ENCODE measurements at places on chromosomes 1 and 21. TPM values are rescaled to one million over a fixed set of nuclear protein-coding genes. Genes with fewer than 3 reads are reported as not detected.

The TMEM82 gene
- total RNA-seq, result not detected

The DENND4B gene
- total RNA-seq, result 12.6 TPM

The CFAP45 gene
- total RNA-seq, result not detected

The THEMIS2 gene
- 0.09 TPM for total RNA-seq

The HES5 gene
- not detected for total RNA-seq

The FNBP1L gene
- total RNA-seq, result 14.1 TPM

The ZNF697 gene
- total RNA-seq, result 1.7 TPM

The FCGR1A gene
- not detected for total RNA-seq

The NAXE gene
- total RNA-seq, result 67.9 TPM

The MIA3 gene
- total RNA-seq, result 53.3 TPM

The LEFTY1 gene
- total RNA-seq, result not detected

The DNAJC6 gene
- total RNA-seq, result 0.06 TPM

The TMEM81 gene
- total RNA-seq, result 2.3 TPM

The SYNC gene
- 209 TPM for total RNA-seq

The TMPRSS15 gene
- total RNA-seq, result not detected

The ZNF683 gene
- not detected for total RNA-seq

The OR2T33 gene
- total RNA-seq, result not detected

The COL6A1 gene
- 149 TPM for total RNA-seq

The BRINP2 gene
- not detected for total RNA-seq

The CYP4X1 gene
- total RNA-seq, result not detected

The GPATCH4 gene
- total RNA-seq, result 18.4 TPM

The THBS3 gene
- total RNA-seq, result 5.4 TPM

The HCRTR1 gene
- not detected for total RNA-seq

The RBM11 gene
- total RNA-seq, result not detected

The MPZ gene
- not detected for total RNA-seq

The RGS16 gene
- total RNA-seq, result 5.0 TPM

The VCAM1 gene
- 11.0 TPM for total RNA-seq

The ZNF648 gene
- total RNA-seq, result not detected

The EPHB2 gene
- 3.6 TPM for total RNA-seq

The RGS4 gene
- 3.4 TPM for total RNA-seq

The COG2 gene
- 26.7 TPM for total RNA-seq

The RHOU gene
- total RNA-seq, result 13.6 TPM

The C1orf87 gene
- total RNA-seq, result not detected

The SLC16A4 gene
- total RNA-seq, result 17.4 TPM

The PTPRC gene
- total RNA-seq, result not detected

Measured in SJSA1 (cell line).